ENCODE measurements at places on chromosomes 11 and 22.

- H3K4me1 ChIP-seq, result no peaks in the 10 kb centered on the region
- H3K36me3 ChIP-seq, result no peaks in the 10 kb centered on the region
- no peak overlapping the region for H3K4me3 ChIP-seq
- H3K27me3 ChIP-seq, result no peaks in the 10 kb centered on the region
- DNase-seq, result no peak
- no peak overlapping the region for H3K27ac ChIP-seq
Measured at GRCh38 chr11:37509506-37509905, 911.5 kb upstream of the RAG2 start.

GRCh38 chr11:14500181-14500651, 605 bp upstream of the COPB1 start:
- peak overlapping the region; percentile 93 for H3K4me3 ChIP-seq
- H3K4me1 ChIP-seq, result peaks cover 32% of the 10 kb centered on the region
- no peaks in the 10 kb centered on the region for H3K27me3 ChIP-seq
- peak; percentile 18 for DNase-seq
- peak overlapping the region; percentile 99 for H3K27ac ChIP-seq

GRCh38 chr11:96033599-96033998, 109.7 kb upstream of the MTMR2 start:
- no peak for DNase-seq
- H3K36me3 ChIP-seq, result peaks cover 20% of the 10 kb centered on the region
- no peaks in the 10 kb centered on the region for H3K27me3 ChIP-seq
- no peak overlapping the region for H3K4me3 ChIP-seq

DNA sequence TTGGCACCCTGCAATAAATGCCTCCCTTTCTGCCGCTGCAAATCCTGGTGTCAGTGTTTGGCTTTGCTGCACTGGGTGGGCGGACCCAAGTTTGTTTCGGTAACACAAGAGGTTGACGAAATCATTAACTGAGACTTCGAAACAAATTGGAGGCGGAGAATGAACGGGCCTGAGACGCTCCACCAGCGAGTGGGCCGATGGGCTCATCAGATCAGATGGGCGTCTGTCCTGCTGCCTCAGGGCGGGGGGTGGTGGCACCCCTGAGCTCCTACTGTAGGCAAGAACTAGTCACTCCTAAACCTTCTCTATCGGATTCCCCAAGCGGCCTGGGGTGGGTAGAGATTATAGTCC, 918 bp upstream of the CAPN5 start:
- H3K4me3 ChIP-seq, result peak overlapping the region; percentile 93
- H3K36me3 ChIP-seq, result no peaks in the 10 kb centered on the region
- peaks cover 6% of the 10 kb centered on the region for H3K27me3 ChIP-seq
- DNase-seq, result no peak
- H3K27ac ChIP-seq, result peak overlapping the region; percentile 94
- H3K4me1 ChIP-seq, result peaks cover 14% of the 10 kb centered on the region

GRCh38 chr11:69355346-69355940, 61.5 kb downstream of the MYEOV start:
- H3K36me3 ChIP-seq, result no peaks in the 10 kb centered on the region
- DNase-seq, result no peak
- peaks cover 9% of the 10 kb centered on the region for H3K27me3 ChIP-seq
- H3K4me1 ChIP-seq, result no peaks in the 10 kb centered on the region
- no peak overlapping the region for H3K27ac ChIP-seq
- H3K4me3 ChIP-seq, result no peak overlapping the region

DNA sequence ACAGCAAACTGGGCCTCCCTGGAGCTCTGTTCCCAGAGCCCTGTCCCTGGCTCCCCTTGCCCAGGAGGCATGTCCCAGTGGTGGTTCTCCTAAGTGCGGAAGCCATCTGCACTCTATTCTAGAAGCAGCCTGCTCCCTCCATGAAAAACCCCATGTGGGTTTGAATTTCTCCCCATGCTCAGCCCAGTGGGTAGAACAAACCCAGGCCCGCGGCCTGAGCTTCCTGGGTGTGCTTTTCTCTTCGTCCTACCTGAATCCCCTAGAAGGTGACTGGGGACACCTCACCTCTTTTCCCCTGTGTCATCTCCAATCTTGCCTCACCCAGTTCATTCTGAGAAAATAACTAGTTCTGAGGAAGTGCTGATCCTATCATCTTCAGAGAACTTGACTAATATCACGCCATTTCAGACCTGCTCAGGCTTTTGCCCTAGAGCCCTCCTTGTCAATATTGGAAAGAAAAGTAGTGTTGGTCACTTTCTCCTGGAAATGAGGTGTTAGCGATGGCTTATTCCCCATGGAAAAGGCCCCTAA, 15.9 kb downstream of the IL10RA start:
- peak; percentile 63 for DNase-seq
- H3K4me1 ChIP-seq, result peaks cover 77% of the 10 kb centered on the region
- peaks cover 49% of the 10 kb centered on the region for H3K36me3 ChIP-seq
- H3K27me3 ChIP-seq, result no peaks in the 10 kb centered on the region
- peak overlapping the region; percentile 94 for H3K27ac ChIP-seq
- peak overlapping the region; percentile 1 for H3K4me3 ChIP-seq

GRCh38 chr11:46435679-46436078, 44.1 kb upstream of the CHRM4 start:
- no peak overlapping the region for H3K27ac ChIP-seq
- H3K4me3 ChIP-seq, result no peak overlapping the region
- DNase-seq, result no peak
- H3K36me3 ChIP-seq, result peaks cover 57% of the 10 kb centered on the region
- no peaks in the 10 kb centered on the region for H3K27me3 ChIP-seq

GRCh38 chr11:102864724-102865123, 10.1 kb downstream of the MMP12 start:
- H3K27ac ChIP-seq, result no peak overlapping the region
- no peaks in the 10 kb centered on the region for H3K36me3 ChIP-seq
- H3K4me1 ChIP-seq, result no peaks in the 10 kb centered on the region
- H3K27me3 ChIP-seq, result no peaks in the 10 kb centered on the region
- DNase-seq, result no peak

- no peaks in the 10 kb centered on the region for H3K36me3 ChIP-seq
- no peak overlapping the region for H3K4me3 ChIP-seq
- H3K4me1 ChIP-seq, result peaks cover 4% of the 10 kb centered on the region
- DNase-seq, result no peak
Measured at GRCh38 chr22:47202819-47203553, 440.5 kb downstream of the TBC1D22A start.

GRCh38 chr11:134425816-134426536, 13.9 kb upstream of the B3GAT1 start:
- H3K27me3 ChIP-seq, result peaks cover 25% of the 10 kb centered on the region
- DNase-seq, result no peak
- no peaks in the 10 kb centered on the region for H3K4me1 ChIP-seq
- no peak overlapping the region for H3K4me3 ChIP-seq

GRCh38 chr22:32765132-32765618, 36.3 kb upstream of the TIMP3 start:
- no peak overlapping the region for H3K27ac ChIP-seq
- DNase-seq, result no peak

- peak overlapping the region; percentile 86 for H3K4me3 ChIP-seq
- H3K27ac ChIP-seq, result peak overlapping the region; percentile 93
- no peaks in the 10 kb centered on the region for H3K27me3 ChIP-seq
- DNase-seq, result no peak
- peaks cover 13% of the 10 kb centered on the region for H3K36me3 ChIP-seq
- peaks cover 41% of the 10 kb centered on the region for H3K4me1 ChIP-seq
Measured at GRCh38 chr11:95152876-95153856, 63.5 kb downstream of the ENDOD1 start.

DNA sequence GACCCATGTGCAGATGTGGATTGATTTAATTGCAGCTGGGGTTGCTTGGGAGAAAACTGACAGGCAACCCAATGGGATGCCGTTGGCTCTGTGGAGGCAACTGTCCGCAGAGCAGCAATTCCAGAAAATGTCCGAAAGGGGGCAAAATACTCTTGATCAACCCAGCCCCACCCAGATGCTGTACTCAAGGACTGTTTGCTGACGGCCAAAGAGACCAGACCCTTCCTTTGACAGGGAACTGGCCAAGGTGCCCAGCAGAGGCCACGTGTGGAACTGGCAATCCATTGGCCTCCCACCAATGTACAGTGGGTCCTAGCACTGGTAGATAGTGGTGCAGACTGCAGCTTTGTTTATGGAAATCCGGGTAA, 29.7 kb upstream of the KCNA4 start:
- H3K27ac ChIP-seq, result no peak overlapping the region
- no peak for DNase-seq

DNA sequence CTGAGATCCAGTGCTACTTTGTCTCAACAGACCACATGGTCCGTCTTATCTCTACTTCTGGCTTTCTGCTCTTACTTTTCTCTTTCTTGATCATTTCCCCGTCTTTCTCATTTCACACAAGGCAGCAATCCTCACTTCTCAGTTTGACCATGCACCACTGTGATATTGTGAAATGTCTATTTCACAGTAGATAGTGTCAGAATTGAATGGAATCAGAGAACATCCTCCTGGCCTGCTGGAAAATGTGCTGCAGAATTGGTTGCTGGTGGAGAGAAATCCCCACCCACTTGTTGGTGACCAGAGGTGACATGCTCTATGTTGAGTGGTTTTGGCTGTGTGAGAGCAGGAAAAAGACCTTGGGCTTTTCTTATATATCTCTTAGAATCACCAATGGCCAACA, 57.8 kb upstream of the RCN1 start:
- H3K4me1 ChIP-seq, result no peaks in the 10 kb centered on the region
- H3K27me3 ChIP-seq, result peaks cover 12% of the 10 kb centered on the region
- no peak for DNase-seq
- H3K4me3 ChIP-seq, result no peak overlapping the region
- no peaks in the 10 kb centered on the region for H3K36me3 ChIP-seq
- H3K27ac ChIP-seq, result no peak overlapping the region

DNA sequence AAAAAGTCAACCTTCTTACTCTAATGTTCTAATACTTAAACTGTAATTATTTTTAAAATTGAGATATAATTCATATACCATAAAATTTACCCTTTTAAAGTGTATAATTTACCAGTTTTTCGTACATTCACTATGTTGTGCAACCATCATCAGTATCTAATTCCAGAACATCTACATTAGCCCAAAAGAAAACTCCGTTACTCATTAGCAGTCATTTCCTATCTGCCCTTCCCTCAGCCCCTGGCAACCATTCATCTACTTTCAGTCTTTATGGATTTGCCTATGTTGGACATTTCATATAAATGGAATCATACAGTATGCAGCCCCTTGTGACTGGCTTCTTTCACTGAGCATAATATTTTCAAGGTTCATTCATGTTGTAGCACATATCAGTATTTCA, 22.2 kb downstream of the SGSM3 start:
- no peak overlapping the region for H3K4me3 ChIP-seq
- no peaks in the 10 kb centered on the region for H3K27me3 ChIP-seq
- H3K4me1 ChIP-seq, result peaks cover 83% of the 10 kb centered on the region

DNA sequence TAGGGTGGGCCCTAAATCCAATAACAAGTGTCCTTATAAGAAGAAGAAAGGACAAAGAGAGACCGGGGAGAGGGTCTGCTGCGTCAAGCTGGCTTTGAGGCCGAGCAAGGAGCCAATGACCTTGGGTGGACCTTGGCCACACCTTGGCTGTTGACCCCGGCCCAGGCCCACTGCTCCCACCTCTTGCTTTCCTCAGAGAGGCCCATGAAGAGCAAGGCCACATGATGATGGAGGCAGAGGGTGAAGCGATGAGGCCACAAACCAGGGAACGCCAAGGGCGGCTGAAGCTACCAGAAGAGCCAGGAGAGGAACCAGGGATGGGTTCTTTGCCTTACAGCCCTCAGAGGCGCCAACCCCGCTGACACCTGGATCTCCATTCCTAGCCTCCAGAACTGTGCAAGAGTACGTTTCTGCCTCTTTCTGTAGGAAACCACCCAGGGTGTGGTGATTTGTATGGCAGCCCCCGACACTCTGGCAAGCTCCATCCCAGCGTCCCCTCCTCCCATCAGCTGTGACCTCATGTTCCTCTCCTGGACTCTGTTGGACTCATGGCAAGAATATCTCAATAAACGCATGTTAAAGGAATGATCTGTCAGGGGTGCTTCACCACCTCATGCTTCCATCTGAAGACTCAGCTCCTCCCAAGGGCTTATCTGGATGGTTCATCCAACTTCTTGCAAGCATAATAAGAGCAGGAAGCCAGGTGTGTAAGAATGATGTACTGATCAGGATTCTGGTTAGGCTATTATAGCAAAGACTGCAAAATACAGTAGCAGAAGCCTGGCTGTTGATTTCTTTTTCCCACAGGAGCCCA, 41.6 kb upstream of the LINC01488 start:
- no peaks in the 10 kb centered on the region for H3K36me3 ChIP-seq
- no peak for DNase-seq
- no peak overlapping the region for H3K27ac ChIP-seq
- peaks cover 18% of the 10 kb centered on the region for H3K4me1 ChIP-seq

- H3K4me1 ChIP-seq, result peaks cover 23% of the 10 kb centered on the region
- peaks cover 65% of the 10 kb centered on the region for H3K36me3 ChIP-seq
- H3K27ac ChIP-seq, result peak overlapping the region; percentile 47
- no peak overlapping the region for H3K4me3 ChIP-seq
- H3K27me3 ChIP-seq, result no peaks in the 10 kb centered on the region
Measured at GRCh38 chr22:46914481-46914880, 152.0 kb downstream of the TBC1D22A start.

- H3K4me3 ChIP-seq, result no peak overlapping the region
- peaks cover 62% of the 10 kb centered on the region for H3K36me3 ChIP-seq
- H3K27ac ChIP-seq, result peak overlapping the region; percentile 47
Measured at GRCh38 chr22:46801331-46801811, 38.9 kb downstream of the TBC1D22A start.

GRCh38 chr11:48005136-48005535, 24.8 kb downstream of the PTPRJ start:
- DNase-seq, result no peak
- H3K27me3 ChIP-seq, result no peaks in the 10 kb centered on the region
- H3K4me3 ChIP-seq, result peak overlapping the region; percentile 22
- H3K4me1 ChIP-seq, result peaks cover 83% of the 10 kb centered on the region
- H3K27ac ChIP-seq, result peak overlapping the region; percentile 85

DNA sequence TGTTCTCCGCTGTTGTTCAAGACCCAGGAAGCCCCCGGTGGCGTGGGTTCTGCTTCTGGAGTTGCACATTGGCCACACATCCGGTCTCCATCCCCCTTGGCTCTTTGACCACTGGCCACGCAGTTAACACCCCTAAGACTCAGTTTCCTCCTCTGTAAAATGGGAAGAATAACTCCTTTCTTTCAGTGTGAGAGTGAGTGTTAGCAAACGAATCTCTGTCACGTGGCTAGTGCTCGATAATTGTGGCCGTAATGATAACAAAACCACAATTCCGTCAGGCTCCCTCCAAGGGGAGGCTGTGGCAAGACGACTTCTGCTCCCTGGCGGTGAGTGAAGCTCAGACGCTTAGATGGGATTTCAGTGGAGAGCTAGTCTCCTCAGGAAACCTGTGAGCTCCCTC, 315.2 kb upstream of the B3GAT1 start:
- H3K27me3 ChIP-seq, result peaks cover 9% of the 10 kb centered on the region
- H3K27ac ChIP-seq, result no peak overlapping the region
- no peak overlapping the region for H3K4me3 ChIP-seq
- DNase-seq, result no peak
- no peaks in the 10 kb centered on the region for H3K36me3 ChIP-seq
- no peaks in the 10 kb centered on the region for H3K4me1 ChIP-seq

DNA sequence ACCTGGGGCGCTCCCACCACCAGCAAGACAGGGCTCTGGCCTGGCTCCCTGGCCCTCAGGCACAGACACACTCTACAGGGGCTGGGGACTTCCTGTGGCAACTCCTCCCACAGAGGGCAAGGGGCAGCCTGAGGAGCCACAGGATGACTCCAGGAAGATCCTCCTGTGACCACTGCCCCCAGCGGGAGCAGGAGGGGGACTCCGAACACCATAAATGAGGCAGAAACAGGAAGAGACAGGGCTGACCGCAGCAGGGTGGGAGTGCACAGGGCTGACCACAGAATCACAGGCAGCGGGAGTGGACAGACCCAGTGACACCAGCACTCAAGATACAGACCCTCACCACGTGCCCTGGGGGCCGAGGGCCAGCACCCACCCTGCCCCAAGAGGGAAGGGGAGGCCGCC, 10.8 kb downstream of the ARAP1 start:
- peak overlapping the region; percentile 95 for H3K27ac ChIP-seq
- peak overlapping the region; percentile 48 for H3K4me3 ChIP-seq
- no peaks in the 10 kb centered on the region for H3K27me3 ChIP-seq
- peaks cover 87% of the 10 kb centered on the region for H3K4me1 ChIP-seq
- peaks cover 11% of the 10 kb centered on the region for H3K36me3 ChIP-seq

Data from stimulated activated naive B cell treated with anti-CD40 and anti-IgM and Interleukin-4, amounts not matched to agents 10 μg/mL and 1 μg/mL and 100 μg/mL, for 72 hours (primary cell).